ENCODE measurements at places on chromosomes 11 and 22.

DNA sequence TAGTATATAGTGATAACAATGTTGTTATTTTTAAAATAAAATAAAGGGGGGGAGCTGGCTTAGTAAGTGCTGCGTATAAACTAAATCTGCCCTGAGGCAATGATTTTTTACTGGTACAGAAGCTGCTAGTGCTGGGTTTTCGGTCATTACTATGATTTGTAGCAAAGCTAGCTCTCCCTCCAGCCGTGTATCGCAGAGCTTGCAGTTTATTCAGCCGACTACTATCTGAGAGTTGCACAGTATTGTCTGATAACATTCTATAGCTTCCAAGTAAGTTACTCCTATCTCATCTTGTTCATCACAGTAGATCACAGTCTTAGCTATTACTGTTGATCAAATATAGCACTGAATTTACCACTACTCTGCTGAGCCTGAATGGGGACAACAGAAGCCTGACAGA, 805.5 kb upstream of the ARHGAP42 start:
- DNase-seq = no peak

- DNase-seq = no peak
Observed at GRCh38 chr11:17840101-17840548, 105.5 kb downstream of the KCNC1 start.

GRCh38 chr11:77379253-77379652, 77.8 kb upstream of the GDPD4 start:
- no peak for DNase-seq

GRCh38 chr11:74951226-74951625, 2.2 kb downstream of the SPCS2 start:
- DNase-seq = no peak

DNA sequence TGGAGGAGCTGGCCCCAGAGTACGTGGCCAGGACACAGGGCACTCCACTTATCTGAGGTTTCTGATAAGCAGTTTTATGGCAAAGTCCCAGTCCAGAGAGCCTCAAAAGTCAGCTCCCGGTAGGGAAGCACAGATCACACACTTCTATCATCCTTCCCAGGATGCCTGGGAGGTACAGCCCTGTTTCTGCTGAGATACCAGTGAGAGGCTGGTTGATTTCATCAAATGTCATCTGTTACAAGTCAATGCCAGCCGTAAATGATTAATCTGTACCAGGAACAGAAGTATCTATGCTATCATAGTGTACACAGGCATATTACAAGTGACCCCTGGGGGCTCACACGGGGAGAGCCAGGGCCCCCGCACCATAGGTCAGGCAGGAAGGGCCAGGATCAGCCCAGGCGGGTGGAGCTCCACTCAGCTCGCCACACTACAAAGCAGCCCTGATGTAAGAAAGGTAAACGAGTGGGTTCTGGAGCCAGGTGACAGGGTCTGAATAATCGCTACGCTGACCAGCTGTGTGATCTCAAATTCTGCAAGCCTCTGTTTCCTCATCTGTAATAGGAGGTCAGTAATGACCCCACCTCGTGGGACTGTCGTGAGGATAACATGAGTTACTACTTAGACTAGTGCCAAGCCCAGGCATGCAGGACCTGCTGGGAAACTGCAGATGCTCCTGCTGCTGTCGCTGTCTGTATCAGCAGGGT, 17.6 kb downstream of the PLA2G6 start:
- no peak for DNase-seq

DNA sequence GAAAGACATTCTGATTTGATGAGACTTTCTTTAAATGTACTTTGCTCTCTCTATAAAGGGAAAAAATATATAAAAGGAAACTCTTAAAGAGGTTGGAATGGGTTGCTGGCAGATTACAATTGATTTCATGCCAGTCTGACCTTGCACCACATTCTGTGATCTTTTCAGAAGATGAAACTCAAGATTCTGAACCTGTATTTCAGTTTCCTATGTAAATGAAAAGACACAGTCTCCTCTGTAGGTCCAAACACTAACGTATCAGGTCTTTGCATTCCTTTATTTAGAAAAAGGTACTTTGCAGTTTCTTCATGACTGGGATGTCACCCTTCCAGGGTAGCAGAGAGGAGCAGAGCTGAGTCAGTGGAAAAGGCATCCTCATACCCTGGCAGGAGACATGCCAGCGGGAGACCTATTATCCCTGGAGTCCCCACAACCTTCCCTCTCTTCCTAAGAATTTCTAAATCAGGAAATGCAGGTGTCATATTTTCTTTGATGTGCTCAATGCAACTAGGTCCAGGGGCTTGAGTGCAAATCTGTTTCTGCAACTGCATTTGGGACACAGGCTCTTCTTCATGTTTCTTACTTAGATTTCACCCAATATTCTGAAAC, 282.6 kb downstream of the CADM1 start:
- DNase-seq = no peak

DNA sequence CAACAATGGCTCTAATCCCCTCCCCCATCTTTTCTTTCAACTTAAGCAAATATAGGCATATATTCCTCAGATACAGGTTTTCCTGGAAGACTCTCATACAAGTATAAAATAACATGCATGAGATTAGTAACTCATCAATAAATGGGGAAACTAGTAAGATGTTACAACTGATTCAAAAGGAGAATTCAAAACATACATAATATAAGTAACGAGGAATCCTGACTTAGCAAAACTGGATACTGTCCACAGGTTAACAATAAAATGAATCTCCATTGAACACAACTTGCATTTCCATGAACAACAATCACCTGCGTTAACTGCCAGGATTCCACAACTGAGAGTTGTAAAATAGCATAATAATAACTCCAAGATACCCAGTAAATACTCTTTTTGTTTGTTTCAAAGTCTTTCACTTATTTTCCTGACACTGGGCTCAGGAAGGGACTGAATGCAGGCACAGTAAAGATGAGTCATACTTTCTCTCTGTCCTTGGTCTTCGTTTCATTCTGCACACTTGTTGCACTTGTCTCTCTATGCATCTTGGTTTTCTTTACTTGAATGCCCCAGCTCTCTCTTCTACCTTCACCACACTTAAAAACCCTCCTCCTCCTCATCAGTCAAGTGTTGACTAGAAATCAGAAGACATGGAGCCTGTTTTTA, 8.1 kb downstream of the APIP start:
- no peak for DNase-seq

DNA sequence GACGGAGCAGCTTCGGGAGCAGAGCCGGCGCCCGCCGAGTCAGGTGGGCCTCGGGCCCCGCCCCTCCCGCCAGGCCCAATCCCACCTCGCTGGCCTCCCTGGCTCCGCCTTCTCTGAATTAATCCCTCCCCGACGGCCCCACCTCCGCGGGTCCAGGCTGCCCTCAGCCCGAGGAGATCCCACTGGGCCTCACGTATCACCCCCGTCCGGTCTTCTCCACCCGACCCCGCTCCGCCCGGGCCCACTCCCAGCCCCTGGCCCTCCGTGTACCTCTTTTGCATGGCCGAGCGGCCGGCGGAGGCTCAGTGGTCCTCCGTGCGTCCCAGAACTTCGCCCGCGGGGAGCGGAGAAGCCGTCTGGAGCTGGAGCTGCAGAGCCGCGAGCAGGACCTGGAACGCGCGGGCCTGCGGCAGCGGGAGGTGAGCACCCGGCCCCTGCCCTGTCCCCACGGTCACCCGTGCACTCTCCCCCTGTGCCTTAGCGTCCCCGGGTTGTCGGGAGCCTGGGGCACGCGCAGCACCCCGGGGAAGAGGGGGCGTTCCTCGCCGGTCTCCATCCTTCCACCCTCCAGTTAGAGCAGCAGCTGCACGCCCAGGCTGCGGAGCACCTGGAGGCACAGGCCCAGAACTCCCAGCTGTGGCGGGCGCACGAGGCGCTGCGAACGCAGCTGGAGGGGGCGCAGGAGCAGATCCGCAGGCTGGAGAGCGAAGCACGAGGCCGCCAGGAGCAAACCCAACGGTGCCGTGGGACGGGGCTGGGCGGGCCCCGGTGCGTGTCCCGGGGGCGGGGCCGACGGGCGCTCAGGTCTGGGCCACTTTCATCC, 2.2 kb upstream of the CD151 start:
- DNase-seq = no peak

- no peak for DNase-seq
Observed at GRCh38 chr11:128784059-128784804, 82.9 kb downstream of the KCNJ1 start.

- no peak for DNase-seq
Observed at GRCh38 chr22:22784249-22785039, 103.2 kb upstream of the IGLL5 start.

DNA sequence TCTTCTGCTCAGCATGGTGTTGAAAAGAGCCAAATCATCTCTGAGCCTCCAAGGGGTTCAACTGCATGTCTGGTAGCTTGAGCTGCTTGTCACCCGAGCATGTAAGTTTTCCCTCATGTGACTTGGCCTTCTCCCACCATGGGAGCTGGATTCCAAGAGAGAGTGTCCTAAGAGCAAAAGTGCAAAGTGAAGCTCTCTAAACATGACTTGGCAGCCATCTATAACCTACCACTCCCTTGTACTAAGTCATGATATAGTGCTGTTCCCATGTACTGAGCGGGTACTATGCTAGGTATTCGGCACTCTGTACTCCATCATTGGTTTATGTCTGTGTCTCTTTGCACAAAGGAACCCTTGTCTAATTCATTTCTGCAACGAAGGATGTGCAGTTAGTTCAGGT, 19.1 kb downstream of the SEZ6L start:
- no peak for DNase-seq

DNA sequence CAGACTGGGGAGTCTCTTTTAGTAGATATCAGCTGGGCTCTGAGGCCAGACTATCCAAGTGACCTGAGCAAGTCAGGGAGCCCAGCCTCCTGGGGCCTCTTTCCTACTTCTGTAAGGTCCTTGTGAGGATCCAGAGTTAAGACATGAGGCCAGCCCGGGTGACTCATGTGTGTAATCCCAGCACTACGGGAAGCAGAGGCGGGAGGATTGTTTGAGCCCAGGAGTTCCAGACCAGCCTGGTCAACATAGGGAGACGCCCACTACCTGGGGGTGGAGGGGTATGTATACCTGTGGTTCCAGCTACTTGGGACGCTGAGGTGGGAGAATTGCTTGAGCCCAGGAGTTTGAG, 36.9 kb upstream of the POLA2 start:
- DNase-seq = no peak

DNA sequence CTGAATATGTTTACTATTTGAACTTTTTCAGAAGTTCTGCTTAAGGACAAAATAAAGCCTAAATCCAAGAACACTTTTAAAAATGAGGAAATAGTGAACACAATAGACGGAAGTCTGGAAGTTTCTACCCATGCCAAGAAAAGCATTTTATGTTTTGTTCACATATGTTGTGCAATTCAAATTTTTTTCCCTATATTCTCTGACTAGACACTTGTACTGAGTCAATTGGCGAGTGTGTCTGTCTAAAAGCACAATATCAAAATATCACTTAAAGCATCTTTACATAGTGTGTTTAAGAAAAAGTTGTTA, 29.2 kb downstream of the INCENP start:
- no peak for DNase-seq

DNA sequence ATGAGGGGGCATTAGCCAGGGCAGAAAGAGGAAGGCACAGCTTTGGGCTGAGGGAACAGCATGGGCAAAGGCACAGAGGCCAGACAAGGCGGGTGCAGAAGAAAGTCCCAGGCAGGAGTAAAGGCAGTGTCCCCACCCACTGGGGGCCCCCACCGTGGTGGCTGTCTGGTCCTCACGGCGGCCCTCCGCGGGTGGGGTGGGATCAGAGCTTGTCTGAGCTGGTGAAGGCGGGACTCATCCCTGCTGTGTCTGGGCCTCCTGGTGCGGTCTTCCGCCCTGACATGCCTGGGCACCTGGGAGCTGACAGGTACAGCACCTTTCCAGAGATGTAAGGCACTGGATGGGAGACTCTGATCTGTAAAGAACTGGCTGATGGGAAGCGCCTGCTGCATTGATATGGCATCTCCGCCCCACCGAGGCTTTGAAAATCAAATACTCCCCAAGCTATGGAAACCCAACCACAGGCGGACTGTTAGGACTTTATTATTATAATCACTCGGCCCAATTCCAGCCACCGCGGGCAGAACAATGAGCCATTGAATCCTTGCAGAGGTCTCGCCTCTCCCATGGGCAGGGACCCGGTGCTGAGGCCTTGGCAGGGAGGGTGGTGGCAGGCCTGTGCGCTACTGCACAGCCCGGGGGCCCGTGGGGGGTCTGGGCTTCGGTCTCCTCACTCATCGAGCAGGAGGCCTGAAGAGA, 14.2 kb upstream of the GNB1L start:
- DNase-seq = no peak

GRCh38 chr11:112564228-112564955, 303.7 kb upstream of the PLET1 start:
- no peak for DNase-seq

GRCh38 chr11:36405585-36406367, 104.3 kb downstream of the TRAF6 start:
- no peak for DNase-seq

GRCh38 chr11:111598559-111598958, 3.7 kb upstream of the SIK2 start:
- no peak for DNase-seq

DNA sequence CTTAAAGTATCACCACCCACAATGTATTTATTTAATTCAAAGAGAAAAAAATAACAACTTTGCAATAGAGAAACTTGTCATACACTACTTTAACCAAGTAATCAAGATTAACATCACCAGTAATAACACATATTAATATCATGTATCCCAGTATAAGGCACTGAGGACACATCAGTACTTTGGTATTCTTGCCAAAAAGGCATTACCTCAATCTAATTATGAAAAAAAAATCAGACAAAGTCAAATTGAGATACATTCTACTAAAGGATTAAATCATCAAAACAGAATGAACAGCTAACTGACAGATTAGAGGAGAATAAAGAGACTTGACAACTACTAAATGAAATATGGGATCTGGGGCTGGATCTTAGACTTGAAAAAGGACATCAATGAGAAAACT, 35.8 kb upstream of the SLC17A6 start:
- no peak for DNase-seq

DNA sequence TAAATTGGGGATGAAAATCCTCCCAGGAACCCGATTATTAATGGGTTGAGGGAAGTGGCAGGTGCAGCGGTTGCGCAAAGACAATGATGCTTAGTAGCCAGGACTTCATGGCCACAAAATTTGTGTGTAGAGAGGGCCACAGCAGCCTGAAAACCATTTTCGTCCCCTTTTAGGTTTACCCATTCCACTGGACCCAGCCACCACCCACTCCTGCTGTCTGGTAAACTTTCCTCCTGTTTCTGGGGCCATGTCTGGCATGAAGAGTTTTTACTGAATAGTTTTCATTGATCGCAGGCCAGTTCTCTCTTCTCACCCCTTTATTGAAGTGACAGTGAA, 69.5 kb upstream of the SYT13 start:
- DNase-seq = no peak

All from NCI-H1417 treated with DMSO at 0.1 percent for 48 hours (cell line).